GM13977 (cell line): ENCODE measurements at places on chromosomes 3 and 15.

- DNase-seq, result no peak
These were observed 178.7 kb downstream of the STAC start for GRCh38 chr3:36558961-36559360.

DNA sequence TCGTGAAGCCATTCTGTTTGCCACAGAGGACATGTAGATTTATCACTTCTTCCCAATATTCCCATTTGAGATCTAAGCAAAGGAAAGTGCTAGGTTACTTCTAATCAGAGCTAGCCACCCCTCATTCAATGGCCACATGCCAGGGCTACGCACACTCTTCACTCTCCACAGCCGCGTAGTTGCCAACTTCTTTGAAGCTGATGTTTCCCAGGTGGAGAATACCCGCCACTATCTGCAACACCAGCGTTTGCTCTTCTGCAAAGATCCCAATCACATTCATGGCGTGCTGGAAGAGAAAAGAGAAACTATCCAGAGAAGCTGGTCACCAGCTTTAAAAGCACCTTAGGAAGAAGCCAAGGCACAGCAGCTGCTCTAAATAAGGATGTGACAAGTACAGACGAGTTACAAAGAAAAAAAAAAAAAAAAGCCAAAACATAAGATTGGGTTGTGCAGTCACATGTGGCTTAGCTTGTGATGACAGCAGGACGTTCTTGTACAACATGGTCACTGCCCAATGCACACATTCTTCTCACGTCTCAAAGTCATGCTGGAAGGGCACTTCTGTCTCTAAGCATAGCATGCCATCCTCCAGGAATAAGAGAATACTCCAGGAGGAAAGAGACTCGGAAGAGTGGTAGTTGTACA, 16.4 kb downstream of the LDHAL6B start:
- no peak for DNase-seq

DNA sequence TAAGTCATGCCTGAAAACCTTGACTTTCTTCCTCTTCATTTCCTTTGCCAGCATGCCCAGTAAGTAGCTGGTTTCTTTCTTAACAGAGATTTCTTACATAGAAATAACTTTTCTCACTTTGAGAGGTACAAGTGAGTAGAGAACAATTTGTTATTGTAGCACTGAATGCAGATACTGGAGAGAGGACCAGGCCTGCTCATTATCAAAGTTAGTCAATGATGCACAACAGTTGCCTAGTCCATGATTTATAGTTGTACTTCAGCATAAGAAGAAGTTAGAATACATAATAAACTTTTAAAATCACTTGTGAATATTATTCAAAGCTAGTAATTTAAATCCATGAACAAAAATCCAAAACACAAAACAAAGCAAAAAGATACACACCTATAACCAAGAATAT, 213.0 kb downstream of the PCCB start:
- DNase-seq, result no peak

DNA sequence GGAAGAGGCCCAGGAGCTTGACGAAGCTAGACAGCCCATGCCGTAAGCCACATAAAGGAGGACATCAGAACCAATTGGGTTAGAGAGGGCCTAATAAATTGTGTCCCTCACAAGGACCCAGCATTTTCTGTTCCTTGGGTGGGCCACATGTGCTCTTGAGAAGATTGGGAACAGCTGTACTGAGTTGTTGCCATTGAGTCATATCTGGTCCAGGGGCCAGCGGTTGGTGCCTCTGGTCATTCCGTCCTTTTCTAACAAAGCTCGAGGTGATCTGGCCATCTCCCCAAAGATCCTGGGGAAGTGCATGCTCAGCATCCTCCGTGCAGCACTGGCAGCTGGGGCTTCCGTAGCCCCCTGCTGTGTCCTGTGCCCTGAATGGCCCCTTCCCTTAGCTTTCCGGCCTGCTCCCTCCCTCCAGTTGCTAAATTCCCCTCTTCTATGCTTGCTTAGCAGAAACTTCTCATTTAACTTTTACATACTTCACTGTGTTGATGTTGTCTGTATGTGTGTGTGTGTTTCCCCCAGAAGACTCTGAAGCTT, 73.0 kb downstream of the EEFSEC start:
- no peak for DNase-seq

DNA sequence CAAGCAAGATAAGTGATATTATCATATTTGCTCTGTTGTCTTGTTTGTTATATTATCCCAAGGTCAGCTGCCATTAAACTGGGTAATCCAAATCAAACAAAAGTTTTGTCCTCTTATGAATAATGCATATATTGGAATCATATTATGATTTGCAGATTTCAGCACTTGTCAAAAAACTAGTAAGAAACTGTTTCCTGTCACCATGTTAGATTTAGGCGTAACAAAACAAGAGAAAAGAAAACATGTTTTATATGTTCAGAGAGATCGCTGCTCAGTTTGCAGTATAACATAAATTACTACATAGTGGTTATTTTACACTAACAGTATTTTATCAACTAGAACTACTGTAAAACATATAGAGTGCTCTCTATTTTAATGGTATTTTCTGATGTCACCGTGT, 123.4 kb upstream of the ICE2 start:
- no peak for DNase-seq
